ENCODE measurements at places on chromosomes 5 and 9.

GRCh38 chr9:124475868-124476690, 25.8 kb downstream of the ADGRD2 start:
- no peak for DNase-seq

GRCh38 chr9:105712773-105713172, 18.4 kb downstream of the TMEM38B start:
- no peak for DNase-seq

DNA sequence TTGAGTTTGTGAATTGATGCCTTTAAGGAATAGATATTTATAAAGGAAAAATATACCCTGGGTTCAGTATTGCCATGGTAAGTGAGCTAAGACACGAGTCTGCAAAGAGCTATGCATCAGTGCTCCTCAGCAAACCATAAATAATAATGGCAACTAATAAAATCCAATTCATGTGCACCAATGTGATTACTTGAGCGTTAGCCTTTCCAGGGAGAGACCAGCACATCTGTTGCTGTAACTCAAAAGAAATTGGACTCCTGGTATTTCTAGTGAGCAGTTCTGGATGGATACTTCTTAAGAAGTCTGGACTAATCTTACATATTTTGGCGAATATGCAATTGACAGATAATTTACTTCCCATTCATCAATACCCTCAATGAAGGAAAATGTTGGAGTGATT, 373.3 kb downstream of the ARHGEF28 start:
- no peak for DNase-seq

GRCh38 chr5:73464016-73464745, 15.6 kb upstream of the FOXD1 start:
- DNase-seq = no peak

GRCh38 chr9:34793428-34793827, 83.5 kb upstream of the CCL21 start:
- DNase-seq = no peak

GRCh38 chr9:128098297-128099230, 29.0 kb downstream of the PTGES2 start:
- DNase-seq = peak; percentile 64

GRCh38 chr5:143775258-143775657, 36.7 kb upstream of the HMHB1 start:
- DNase-seq = no peak

- no peak for DNase-seq
Measured at GRCh38 chr9:122209451-122209850, 19.3 kb downstream of the LHX6 start.

- no peak for DNase-seq
Measured at GRCh38 chr9:72486594-72486955, 34.8 kb upstream of the TMC1 start.

DNA sequence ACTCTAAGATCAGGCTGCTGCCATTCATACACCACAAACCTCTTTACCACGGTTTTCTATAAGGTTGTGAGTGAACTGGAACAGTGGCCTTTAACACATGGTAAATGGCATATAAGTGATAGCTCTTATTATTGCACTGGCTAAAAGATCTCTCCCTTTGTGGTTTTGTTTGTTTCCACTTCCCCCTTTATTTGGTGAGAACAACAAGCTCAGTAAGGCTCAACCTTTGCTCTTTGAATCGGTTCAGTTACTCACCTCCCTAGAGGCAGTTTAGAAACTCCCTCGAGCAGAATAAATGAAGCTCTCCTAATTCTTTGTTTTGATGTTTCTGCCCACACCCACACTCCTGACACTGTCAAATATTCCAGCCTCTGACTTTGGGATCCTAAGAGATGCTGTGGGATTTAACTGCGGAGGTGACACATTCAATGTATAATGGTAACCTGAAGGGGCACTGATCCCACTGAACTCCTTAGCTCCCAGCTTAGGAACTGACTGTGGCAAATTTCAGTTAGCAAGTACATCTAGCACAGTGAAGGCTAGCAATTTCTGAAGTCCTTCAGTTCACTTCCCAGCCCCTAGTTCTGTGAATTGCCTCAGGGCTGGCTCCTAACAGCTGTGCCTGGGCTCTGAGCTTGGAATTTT, 22.5 kb upstream of the RAD23B start:
- no peak for DNase-seq

GRCh38 chr9:86667307-86667706, 280.0 kb downstream of the GAS1 start:
- DNase-seq = no peak

- no peak for DNase-seq
Measured at GRCh38 chr9:115146581-115147021, 28.6 kb upstream of the TNC start.

GRCh38 chr9:99266255-99267023, 44.4 kb downstream of the SEC61B start:
- DNase-seq = peak; percentile 50

DNA sequence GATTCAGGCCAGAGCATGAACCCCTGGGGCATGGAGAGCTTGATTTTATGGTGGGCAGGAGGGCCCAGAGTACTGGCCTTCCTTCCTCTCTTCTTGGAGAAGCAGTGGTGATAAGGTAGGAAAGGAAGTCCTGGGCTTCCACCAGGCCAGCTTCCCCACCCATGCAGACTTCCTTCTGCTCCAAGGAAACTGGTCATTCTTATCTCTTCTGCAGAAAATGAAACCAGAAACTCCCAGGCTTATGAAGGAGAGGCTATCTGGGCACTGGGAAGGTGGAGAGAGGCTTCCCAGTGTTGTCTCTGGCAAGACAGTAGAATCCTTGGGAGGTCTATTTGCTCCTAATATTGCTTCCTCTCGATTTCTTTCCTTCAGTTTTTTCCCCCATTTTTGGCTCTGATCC, 110.5 kb upstream of the EQTN start:
- DNase-seq = no peak

GRCh38 chr9:93597142-93597706, 20.8 kb downstream of the PHF2 start:
- no peak for DNase-seq

GRCh38 chr9:21852754-21853153, 50.3 kb downstream of the MTAP start:
- no peak for DNase-seq

DNA sequence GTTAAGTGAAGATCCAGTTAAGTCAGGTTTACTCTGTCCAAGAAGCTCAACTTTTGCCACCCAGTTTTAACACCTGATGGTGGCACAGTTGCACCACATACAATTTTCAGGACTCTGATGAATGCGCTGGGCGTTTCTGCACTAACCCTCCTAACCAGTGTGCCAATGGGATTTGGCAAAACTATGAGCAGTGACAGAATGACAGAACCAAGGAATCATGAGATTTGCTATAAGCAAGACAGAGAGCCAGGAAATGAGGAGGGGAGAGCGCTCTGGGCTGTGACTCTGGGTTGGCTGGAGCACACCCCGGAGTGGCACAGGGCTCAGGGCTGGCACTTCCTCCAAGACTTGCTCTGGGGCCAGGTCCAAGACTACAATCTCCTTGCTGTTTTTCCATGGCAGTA, 84.1 kb downstream of the SH3PXD2B start:
- DNase-seq = no peak

GRCh38 chr5:132013006-132013689, 1.7 kb upstream of the ACSL6 start:
- no peak for DNase-seq

GRCh38 chr9:109499093-109499630, 1.1 kb upstream of the PTPN3 start:
- DNase-seq = no peak

- DNase-seq = no peak
Measured at GRCh38 chr5:147190331-147190730, 44.5 kb upstream of the STK32A start.

DNA sequence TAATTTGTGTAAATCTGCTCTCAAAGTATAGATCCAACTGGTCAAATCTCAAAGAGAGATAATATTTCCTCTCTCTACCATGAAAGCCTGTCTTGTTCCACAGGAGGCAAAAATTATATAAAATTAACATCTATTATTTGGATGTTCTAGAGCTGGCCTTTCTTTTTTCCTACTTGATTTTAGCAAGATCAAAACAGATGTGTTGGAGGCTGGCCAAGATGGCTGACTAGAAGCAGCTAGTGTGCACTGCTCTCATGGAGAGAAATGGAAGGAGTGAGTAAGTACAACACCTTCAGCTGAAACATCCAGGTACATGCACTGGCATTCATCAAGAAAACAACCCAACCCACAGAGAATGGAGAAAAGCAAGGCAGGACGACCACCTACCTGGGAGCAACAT, 298.6 kb upstream of the SLC24A2 start:
- no peak for DNase-seq

GRCh38 chr5:138700581-138701362, 52.5 kb upstream of the CTNNA1 start:
- no peak for DNase-seq

DNA sequence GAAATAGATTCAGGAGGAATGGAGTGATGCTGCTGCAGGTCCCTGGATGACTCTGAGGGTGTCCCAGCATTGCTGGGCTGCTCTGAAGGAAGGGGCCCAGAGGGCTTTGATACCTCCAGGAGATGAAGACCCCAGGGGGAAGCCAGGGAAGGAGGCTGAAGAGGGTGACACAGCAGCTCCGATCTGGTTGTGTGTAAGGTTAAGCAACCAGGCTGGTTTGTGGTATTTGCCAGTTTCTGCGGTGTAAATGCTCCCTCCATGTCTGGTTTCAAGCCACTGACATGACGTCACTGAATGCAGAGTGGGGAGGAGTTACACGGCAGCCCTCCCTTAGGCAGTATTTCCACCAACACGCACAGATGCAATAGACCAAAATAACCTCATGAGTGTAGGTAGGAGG, 40.0 kb upstream of the ORM1 start:
- no peak for DNase-seq

- no peak for DNase-seq
Measured at GRCh38 chr5:127834554-127834953, 131.4 kb downstream of the CCDC192 start.

DNA sequence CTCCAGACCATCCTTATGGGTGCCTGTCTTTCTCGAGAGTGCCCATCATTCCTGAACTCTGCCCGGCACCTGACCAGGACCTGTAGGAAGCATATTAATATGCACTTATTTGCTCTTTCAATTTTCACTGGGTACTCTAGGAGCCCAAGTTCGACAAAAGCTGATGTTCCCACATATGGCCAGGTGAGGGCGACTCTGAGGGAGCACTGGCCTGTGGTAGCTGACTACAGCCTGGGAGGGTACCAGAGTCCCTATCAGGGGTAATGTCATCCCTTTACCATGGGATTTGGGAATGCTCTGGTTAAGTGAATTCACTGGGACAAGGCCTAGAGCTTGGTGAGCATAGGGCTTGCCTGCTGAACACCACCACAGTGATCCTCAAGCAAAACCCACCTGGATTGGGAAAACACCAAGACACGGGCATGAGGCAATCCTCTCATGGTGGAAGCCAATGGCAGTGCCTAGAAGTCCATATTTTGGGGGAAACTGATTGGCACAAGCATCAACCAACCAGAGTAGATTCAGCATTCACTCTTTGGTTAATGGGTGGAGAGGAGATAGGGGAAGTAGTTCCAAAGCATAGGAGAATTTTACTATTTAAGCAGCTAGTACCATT, 112.2 kb downstream of the MTX3 start:
- DNase-seq = peak; percentile 46

DNA sequence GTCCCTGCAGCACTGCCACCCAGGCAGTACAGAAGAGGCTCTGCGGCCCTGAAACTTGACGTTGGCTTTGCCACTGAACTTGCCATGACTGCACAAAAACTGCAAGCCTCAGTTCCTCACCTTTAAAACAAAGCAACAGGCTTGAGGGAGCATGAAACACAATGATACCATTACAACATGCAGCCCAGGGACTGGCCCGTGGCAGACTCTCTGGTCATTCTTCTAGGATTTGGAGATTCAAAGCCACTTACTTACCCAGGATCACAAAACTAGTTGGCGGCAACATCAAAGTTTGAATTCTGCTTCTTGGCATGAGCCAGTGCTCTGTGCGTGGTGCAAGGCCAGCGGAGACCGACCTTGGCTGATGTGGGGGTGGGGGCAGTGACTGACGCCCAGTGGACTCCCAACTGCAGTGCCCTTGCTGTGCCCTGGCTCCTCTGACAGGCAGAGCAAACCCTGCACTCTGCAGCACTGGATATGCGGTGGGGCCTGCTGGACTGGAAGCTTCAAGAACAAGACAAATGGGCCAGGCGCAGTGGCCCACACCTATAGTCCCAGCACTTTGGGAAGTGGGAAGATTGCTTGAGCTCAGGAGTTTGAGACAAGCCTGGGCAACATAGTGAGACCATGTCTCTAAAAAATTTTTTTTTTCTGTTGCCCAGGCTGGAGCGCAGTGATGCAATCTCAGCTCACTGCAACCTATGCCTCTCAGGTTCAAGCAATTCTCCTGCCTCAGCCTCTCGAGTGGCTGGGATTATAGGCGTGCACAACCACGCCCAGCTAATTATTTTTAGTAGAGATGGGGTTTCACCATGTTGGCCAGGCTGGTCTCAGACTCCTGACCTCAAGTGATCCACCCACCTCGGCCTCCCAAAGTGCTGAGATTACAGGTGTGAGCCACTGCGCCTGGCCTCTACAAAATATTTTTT, 18.9 kb downstream of the SQSTM1 start:
- no peak for DNase-seq

DNA sequence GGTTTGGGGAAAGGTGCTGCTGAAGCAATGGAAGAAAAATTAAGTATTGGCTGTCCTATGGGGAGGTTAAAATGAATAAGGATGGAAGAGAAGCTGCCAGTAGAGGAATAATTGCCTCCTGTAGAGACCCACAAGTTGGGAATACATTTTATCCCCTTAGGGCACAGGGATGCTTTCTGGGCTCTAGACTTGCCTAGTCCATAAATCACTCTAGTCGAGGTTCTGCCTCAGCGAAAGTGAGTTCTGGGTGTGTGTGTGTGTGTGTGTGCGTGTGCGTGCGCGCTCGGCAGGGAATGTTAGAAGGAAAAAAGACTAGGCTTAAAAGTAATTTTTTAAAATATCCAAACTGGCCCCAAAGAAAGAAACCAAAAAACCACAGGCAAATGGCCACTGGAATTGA, 291.6 kb downstream of the DOCK8 start:
- DNase-seq = no peak

DNA sequence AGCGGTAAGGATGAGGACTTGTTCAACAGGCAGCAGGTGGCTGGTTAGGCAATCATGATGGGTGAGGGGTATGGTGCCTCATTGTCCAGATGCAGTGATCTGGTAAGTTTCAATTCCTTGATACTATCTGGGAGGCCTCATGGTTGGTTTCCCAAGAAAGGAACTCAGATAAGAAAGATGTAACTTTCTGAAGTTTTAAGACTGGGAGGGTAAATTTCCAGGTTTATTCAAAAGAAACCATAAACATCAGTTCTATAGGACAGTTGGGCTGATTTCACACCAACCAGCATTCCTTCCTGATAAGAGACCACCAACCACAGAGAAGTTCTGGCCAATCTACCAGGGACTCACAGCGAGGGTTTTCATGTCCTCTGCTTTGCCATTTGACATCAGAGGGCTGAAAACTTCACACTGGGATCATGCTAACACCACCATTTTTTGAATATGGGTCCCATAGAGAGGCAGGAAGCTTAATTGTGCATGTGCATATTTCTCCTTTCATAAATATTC, 773 bp upstream of the AGGF1 start:
- no peak for DNase-seq

GRCh38 chr5:81819556-81820317, 68.8 kb upstream of the SSBP2 start:
- DNase-seq = no peak

Data from stimulated activated CD4-positive, alpha-beta T cell treated with anti-CD3 and anti-CD28 coated beads, Interleukin-12 subunit alpha, Interleukin-12 subunit beta, amount 100 ng/mL, for 48 hours (primary cell).